HEK293T (cell line): ENCODE measurements at places on chromosomes 2 and 18.

GRCh38 chr2:11157296-11157695, 2.0 kb downstream of the SLC66A3 start:
- DNase-seq, result no peak

GRCh38 chr2:128440666-128441340, 122.1 kb upstream of the HS6ST1 start:
- no peak for DNase-seq

DNA sequence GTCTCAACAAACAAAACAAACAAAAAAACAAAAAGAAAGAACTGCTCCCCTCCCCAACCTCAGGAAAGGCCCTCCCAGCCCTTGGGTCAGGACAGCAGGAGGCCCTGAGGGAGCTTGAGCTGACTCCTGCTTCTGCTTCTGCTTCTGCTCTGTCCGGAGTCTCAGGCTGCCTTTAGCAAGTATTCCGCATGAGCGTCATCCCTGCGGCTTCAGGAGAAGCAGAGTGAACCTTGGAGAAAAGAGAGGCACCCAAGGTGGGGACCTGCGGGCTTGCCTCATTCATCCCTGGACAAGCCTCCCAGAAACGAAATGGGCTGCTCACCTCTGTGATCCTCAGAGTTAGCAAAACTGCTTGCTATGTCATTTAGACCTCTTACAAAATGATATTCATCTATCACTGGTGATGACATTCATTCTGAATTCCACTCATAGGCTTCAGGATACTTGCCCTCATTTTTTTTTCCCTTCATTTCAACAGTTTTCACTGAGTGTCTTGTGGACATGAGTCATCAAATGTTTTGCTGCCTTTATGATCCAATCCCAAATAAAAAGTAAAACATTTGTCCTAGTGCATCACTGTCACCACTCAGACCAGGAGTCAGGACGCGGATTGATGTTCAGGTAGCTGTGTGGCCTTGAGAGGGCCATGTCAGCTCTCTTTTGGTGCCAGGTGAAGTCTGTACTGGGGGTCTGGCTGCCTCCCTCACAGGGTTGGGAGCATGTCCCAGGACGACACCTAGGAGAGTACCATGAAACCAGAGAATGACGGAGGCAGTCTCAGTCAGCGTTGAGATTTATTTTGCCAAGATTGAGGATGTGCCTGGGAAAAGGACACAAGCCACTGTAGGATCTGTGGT, 51.7 kb downstream of the IMPA2 start:
- DNase-seq, result no peak

DNA sequence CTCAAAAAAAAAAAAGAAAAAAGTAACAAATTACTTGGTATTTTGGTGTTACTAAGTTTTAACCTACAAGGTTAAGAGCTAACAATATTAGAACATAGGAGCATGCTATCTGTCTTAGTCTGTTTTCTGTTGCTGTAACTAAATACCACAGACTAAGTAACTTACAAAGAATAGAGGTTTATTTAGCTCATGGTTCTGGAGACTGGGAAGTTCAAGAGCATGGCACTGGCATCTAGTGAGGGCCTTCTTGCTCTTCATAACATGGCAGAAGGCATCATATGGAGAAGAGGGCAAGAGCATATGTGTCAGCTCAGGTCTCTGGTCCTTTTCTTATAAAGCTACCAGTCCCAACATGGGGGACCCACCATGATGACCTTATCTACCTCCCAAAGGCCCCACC, 36.5 kb downstream of the SMARCAL1 start:
- no peak for DNase-seq

- no peak for DNase-seq
Measured at GRCh38 chr2:167944825-167945659, 302.4 kb downstream of the STK39 start.

DNA sequence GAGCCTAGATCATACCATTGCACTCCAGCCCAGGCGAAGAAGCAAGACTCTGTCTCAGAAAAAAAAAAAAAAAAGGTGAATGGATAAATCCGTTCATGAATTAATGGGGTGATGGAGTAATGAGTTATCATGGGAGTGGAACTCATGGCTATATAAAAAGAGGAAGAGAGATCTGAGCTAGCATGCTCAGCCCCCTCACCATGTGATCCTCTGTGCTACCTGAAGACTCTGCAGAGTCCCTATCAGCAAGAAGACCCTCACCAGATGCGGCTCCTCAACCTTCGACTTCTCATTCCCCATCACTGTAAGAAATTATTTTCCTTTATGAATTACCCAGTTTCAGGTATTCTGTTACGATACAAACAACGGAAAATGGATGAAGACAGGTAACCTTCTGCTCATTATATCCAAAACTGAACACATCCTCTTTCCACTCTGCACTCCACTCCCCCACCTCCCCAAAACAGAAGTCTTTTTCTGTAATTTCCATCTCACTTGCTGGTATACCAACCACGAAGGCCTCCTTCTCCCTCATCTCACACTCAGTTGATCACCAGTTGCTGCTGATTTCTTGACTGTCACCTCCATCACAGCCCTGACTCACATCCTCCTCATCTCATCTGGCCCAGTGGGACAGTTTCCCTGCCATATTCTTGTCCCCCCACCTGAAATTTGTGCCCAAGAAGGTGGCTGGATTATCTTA, 8.8 kb downstream of the RETREG2 start:
- no peak for DNase-seq

DNA sequence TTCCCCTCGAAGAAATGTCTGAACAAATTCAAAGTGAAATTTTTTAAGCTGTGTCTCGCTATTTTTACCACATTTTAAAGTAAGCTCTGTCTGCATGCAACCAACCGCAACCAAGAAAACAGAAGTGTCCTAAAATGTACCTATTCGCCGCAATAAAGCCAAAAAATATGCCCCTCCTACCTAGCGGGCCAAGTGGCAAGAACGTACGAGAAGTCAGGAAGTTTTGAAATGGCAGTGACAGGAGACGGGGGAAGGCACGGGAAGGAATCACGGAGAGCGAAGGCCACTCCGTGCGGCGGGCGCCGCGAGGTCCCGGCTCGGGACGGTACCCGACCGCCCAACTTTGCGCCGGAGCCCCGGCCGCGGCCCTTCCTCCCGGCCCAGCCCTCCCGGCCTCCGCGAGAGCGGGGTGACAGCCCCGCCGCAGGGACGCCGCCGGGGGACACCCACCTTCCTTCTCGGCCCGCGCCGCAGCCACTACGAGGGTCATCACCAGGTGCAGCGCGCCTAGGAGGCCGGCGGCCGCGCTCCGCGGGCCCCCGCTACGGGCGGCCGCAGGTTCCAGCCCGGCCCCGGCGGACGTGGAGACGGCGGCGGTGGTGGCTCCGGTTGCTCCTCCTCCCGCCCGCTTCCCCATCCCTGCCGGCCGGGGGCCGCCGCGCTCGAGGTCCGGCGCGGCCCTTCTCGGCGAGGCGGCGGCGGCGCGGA, 568 bp downstream of the TMEM131 start:
- peak; percentile 58 for DNase-seq

GRCh38 chr2:27211943-27212625, at the start of the genes ATRAID and SLC5A6:
ATRAID (plus strand) TSS chr2:27212041; CDS start chr2:27212369, 328 bp downstream.
SLC5A6 (minus strand) TSS chr2:27212268; CDS start chr2:27207650, 4,618 bp downstream.
- DNase-seq, result peak; percentile 90

DNA sequence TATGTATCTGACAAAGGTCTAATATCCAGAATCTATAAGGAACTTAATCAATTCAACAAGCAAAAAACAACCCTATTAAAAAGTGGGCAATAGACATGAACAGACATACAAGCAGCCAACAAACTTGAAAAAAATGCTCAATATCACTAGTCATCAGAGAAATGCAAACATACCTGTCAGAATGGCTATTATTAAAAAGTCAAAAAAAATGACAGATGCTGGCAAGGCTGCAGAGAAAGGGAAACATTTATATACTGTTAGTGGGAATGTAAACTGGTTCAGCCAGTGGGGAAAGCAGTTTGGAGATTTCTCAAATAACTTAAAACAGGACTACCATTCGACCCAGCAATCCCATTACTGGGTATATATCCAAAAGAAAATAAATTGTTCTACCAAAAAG, 21.6 kb downstream of the SESTD1 start:
- no peak for DNase-seq

- DNase-seq, result no peak
Measured at GRCh38 chr2:102345329-102345920, 10.2 kb upstream of the IL18R1 start.

DNA sequence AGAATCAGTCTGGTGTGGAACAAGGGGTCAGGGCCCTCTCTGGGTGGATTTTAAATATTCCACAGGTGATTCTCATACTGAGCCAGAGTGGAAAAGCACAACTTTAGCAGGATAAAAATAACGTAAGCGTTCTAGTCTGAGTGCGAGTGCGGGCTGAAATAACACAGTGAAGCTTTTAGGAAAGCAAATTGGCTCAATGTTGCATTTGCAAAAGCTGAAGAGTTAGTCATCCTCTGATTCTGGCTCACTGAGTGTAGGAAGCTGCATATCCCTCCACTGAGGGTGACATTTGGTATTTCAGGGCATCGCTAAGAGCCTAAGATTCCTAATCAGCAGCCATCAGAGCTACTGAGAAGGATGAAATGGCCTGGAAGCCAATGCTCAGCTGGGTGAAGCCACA, 134.7 kb downstream of the RIF1 start:
- DNase-seq, result no peak

DNA sequence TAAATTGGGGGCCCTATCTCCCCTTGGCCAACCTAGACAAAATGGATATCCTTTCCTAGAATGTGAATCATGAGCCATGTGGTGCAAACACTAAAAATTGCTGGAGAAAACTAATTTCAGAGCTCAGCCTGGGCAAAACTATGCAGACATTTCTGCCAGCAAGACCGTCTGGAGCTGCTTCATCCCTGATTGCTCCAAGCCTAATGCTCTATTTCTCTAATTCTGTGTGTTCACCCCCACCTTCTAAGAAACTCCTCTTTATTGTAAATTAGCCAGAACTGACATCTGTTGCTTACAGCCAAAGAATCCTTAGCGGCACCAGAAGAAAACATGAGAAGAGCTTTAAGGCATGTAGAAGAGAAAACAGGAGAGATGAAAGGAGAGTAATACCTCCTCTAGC, 337.7 kb upstream of the CHAC2 start:
- no peak for DNase-seq

DNA sequence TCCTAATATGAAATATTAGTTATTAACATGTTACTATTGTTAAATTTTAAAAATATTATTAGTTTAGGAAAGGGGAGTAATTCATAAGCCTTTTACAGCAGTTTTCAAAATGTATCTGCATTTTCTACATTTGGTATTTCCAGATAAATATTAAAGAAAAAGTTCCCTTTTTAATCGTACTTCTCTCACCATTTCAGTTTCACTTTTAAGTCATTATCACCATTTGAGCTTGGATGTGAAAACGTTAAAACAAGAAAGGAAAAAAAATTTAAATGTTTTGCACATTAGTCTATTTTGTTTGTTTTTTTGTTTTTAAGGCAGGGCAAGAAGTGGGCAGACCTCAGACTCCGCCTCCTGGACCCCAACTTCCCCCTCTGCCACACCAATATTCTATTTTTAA, 3.3 kb upstream of the SRSF7 start:
- DNase-seq, result no peak

DNA sequence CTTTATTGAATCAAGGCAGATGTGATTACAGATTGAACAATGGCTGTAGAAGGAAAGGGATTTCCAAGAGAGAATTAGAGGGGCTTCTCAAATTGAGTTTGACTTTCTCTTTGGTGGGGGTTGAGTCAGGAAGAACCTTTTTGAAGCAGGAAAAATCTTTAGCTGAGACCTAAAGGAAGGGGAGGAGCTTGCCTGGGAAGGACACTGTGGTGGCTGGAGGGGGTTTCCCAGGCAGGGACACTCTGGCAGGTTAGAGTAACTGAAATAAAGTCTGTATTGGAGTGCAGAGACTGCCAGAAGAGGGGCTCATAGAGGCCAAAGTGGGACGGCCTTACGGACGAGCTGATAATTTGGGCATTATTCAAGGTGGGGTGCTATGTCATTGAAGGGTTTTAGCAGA, 69.3 kb downstream of the NEDD4L start:
- DNase-seq, result no peak

- no peak for DNase-seq
Measured at GRCh38 chr2:221167561-221167960, 404.5 kb downstream of the EPHA4 start.

GRCh38 chr2:159300586-159300985, 14.1 kb upstream of the WDSUB1 start:
- DNase-seq, result no peak

GRCh38 chr2:18408638-18409037, 151.8 kb downstream of the RDH14 start:
- DNase-seq, result no peak

- no peak for DNase-seq
Measured at GRCh38 chr18:69947361-69948133, at the start of gene CD226. CD226 (minus strand) TSS chr18:69947873; CDS start chr18:69947406, 467 bp downstream.

DNA sequence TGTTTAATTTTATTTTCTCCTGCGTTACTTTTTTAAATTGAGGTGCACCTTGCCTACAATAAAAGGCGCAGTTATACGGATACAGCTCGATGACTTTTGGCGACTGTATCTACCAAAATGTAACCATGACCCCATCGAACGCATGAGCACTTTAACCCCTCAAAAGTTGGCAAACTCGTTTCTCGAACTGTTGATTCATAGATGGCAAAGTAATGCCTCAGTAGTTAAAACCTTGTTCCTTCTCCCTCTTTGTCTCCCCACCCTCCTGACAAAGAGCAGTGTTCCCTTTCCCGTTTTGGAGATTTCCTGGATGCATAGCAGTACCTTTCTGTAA, 577 bp downstream of the MOGAT1 start:
- DNase-seq, result no peak

GRCh38 chr18:57965246-57965645, 78.8 kb upstream of the NEDD4L start:
- DNase-seq, result no peak

- no peak for DNase-seq
Measured at GRCh38 chr2:233395687-233396086, 41.4 kb downstream of the DGKD start.

DNA sequence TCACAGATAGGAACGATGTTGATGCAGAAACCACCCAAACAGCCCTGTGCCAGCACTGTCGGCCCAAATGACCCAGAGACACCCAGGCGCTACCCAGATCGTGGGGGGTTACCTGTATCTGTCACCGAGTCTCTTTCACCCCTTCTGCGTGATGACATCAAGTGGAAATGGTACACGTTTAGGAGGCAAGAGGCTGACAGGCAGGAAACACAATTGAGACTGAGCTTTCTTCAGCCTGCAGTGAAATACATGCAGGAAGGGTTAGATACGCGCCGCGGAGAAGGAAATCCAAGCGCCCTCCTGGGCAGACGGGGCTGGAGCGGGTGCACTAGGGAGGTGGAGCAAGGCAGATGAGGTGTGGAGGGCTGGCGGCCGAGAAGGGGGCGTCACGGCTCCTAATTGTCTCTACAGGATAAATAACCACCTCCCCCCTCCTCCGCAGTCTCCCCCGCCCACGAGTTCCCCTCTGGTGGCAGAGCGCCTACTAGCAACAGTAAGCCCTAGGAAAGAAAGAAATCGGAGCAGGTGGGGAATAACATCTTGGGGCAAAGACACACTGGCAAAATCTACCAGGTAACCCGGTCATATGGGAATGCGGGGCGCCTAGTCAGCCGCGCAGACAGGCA, at the start of gene RNF152:
RNF152 (minus strand) TSS at position 325 of the 626 bp plus-strand sequence. CDS start 76,544 bp downstream, outside the sequence.
- DNase-seq, result peak; percentile 26

GRCh38 chr2:65300134-65300760, 72.6 kb downstream of the ACTR2 start:
- DNase-seq, result no peak

- no peak for DNase-seq
Measured at GRCh38 chr18:74342416-74343043, 26.9 kb downstream of the C18orf63 start.

GRCh38 chr2:212364112-212364985, 174.3 kb downstream of the ERBB4 start:
- DNase-seq, result no peak
